ENCODE measurements at places on chromosomes 1 and 21.

DNA sequence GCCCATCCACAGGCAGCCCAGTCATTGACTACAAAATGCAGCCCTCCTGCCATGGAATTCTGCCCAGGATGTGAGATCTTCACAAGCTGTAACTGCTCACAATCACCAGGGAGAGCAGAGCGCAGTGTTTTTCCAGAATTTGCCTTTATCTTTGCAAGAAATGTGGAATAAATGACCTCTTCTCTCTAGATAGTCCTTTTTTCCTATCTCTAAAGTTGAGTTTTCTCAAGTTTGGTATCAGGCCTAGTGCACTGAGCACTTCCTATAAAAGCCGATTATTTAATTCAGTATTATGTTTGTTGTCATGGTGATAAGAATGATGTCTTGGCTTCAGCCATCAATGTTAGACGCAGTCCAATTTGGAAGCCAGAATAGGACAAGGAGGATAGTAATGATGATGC lies 246.9 kb upstream of the IRF2BP2 start:
- no peak for DNase-seq

DNA sequence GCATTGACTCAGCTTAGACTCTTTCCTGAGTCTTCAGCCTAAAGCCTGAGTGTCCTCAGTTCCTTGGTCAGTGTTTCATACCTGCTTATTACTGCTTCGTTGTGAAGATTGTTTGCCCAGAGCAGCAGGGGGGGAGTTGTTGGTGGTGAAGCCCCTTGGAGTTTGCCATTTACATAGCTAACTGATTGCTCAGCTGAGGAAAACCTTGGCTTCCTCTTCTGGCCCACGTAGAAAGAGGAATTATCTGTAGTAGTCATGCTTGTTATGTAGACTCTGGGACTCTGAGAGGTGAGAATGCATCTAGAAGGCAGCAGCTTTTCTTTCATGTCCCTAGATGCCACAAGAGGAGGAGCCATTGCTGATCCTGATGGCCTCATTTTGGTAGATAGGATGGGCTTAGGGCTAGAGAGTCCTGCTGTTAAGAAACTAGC lies 125.9 kb downstream of the MAST2 start:
- DNase-seq, result peak; percentile 87

DNA sequence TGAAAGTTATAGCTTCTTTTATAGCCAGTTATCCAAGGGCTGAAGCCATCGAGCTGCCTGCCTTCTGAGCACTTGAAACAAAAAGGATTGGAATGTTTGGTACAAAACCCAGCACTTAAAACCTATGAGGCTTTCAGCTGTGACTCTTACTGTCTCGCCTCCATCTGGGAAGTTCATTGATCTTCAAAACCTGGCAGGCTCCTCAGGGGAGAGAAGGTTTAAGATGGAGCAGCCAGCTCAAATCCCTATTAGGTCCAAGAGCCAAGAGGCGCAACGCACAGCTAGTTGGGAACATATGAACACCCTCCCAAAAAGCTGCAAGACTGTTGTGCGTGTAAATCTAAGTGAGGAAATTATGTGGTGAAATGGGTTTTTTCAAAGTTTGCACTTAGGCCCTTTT lies 33.4 kb downstream of the BACE2 start:
- no peak for DNase-seq

GRCh38 chr1:201504179-201504631 lies 2.7 kb downstream of the CSRP1 start:
- no peak for DNase-seq

GRCh38 chr1:51044199-51044598 lies 57.8 kb upstream of the C1orf185 start:
- DNase-seq, result no peak

DNA sequence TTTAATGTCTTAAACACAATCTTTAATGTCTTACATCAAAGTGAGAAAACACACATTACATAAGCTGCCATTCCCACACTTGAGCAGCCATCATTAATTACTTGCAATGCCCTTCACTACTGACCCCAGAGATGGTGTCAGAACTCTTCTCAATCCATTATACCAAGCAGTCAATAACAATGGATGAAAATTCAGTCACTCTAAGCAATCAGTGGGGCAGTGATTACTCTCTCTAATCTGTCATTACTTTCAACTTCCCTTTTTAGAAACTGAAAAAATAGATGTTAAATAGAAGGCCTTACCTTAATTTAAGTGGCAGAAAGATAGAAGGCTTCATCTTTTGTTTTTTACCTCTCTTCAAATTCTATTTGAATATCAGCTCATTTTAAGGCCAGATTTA lies 9.7 kb upstream of the FRRS1 start:
- DNase-seq, result no peak

GRCh38 chr1:156638189-156638985 lies 3.5 kb upstream of the BCAN start:
- no peak for DNase-seq

GRCh38 chr21:28111151-28111619 lies 881.5 kb downstream of the LTN1 start:
- no peak for DNase-seq

DNA sequence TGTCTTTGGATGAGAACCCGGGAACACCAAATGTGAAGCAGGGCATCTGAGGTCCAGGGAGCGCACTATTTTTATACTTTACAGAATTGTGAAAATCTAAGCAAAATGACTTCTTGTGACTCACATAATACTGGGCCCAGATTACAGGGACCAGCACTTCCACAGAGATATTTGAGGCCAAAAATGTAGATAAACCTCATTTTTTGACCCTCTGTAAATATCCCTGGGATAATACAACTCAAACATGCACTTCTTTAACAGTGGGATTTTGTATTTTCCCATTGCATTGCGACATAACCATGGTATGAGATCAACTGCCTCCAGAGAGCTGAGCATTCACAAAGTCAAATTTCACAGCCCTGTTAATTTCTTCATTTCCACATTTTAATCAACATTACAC lies 289.4 kb upstream of the ADGRL4 start:
- no peak for DNase-seq

GRCh38 chr1:224486801-224487583 lies 52.4 kb upstream of the WDR26 start:
- no peak for DNase-seq

DNA sequence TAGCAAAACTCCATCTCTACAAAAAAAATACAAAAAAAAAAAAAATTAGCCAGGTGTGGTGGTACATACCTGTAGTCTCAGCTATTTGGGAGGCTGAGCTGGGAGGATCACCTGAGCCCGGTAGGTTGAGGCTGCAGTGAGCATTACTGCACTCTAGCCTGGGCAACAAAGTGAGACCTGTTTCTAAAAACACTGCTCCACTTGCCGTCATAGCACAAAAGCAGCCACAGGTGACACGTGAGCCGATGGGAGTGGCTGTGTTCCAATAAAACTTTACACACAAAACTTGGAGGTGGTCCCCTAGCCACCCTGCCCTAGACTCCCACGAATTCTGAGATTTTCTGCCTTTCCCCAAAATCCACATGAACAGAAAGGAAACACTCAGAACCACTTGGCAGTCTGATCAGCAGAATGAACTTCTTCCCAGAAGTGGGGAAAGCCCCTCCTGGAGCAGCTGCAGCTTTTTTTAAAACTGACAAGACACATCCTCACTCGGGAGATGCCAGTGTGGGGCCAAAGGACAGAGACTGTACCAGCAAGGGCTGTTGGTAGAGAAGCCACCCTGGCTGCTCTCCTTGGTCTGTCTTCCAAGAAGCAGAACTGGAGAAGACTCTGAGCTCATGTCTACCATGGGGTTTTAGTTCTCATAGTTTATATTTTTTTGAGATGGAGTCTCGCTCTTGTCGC lies 23.3 kb downstream of the PLEKHM2 start:
- DNase-seq, result no peak

- DNase-seq, result no peak
These were observed 42.1 kb downstream of the NCF2 start for GRCh38 chr1:183548116-183548515.

- no peak for DNase-seq
These were observed 157.1 kb downstream of the ELAVL4 start for GRCh38 chr1:50265790-50266314.

GRCh38 chr1:179205284-179205683 lies 24.2 kb downstream of the ABL2 start:
- DNase-seq, result no peak

- no peak for DNase-seq
These were observed 10.4 kb downstream of the ZBTB7B start for GRCh38 chr1:155012776-155013602.

DNA sequence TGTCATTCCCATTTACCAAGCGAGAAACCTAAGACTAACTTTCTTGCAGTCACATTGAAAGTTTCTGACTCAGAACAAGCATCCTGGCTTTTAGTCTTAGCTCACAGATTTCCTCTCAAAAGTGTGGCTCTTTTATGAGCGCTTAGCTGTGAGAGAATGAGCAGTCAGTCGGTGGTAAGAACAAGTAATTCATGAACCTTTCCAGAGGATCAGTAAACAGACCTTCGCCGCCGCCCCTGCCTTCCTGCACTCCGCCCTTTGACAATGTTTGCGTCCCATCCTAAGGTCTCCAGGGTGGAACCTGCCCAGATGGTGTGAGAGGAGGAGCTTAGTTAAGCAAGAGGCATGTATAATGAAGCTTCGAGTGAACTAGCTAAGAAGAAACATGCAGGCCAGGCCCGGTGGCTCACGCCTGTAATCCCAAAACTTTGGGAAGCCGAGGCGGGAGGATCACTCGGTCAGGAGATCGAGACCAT lies 142.4 kb downstream of the GLUL start:
- no peak for DNase-seq

DNA sequence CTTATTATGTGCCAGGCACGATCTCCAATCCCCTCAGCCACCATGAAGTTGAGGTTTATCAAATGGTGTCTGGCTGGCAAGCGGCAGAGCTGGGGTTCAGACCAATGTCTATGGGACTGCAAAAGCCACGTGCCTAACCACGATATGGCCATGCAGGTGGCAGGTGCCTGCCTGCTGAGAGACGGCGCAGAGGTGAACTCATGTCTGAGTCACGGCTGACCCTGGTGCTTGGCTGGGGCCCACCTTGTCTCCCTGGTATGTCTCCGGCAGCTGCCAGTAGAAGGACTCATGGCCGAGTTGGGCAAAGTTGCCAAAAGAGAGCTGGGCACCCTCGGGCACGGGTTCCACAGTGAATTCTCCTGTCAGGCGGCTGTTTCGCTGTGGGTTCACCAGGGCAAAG lies 59.9 kb downstream of the LDLRAD2 start:
- DNase-seq, result no peak

GRCh38 chr1:186878356-186878755 lies 49.6 kb downstream of the PLA2G4A start:
- no peak for DNase-seq

GRCh38 chr1:179826626-179827280 lies 50.9 kb downstream of the TOR1AIP2 start:
- DNase-seq, result no peak

DNA sequence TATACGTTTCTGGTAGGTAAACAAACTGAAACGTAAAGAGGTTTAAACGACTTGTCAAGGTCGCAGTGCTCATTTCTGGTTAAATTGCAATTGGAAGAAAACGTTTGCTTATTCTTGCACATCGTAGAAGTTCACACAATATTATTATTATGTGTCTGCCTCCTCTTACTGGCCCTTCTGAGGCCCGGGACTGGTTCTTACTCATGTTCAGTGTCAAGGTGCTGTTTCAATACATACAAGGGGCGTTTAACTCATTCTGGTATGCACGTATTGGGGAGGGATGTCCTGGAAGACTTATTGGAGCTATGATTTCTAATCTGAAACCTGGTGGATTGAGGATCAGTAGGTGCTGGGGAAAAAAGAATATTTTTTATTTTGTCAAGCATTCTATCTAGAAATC lies 932 bp downstream of the RPF1 start:
- DNase-seq, result no peak

DNA sequence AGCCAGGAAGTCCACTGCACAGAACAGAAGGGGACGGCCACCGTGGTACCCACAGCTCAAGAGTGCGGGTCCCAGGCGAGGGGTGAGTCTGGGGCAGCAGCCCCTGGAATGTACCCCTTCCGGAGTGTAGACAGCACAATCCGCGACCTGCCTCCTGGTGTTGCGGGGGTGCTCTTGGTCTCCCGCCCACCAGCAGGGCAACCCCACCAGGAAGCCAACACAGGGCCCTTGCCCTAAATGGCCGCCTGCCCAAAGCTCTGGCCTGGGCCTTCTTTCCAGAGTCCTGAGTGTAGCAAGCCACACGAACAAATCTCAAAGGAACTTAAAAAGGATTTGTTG lies 1.1 kb upstream of the SLC19A1 start:
- DNase-seq, result no peak

GRCh38 chr21:16422702-16423101 lies 692.9 kb downstream of the USP25 start:
- no peak for DNase-seq

- no peak for DNase-seq
These were observed 21.0 kb upstream of the ARF1 start for GRCh38 chr1:228061411-228062084.

DNA sequence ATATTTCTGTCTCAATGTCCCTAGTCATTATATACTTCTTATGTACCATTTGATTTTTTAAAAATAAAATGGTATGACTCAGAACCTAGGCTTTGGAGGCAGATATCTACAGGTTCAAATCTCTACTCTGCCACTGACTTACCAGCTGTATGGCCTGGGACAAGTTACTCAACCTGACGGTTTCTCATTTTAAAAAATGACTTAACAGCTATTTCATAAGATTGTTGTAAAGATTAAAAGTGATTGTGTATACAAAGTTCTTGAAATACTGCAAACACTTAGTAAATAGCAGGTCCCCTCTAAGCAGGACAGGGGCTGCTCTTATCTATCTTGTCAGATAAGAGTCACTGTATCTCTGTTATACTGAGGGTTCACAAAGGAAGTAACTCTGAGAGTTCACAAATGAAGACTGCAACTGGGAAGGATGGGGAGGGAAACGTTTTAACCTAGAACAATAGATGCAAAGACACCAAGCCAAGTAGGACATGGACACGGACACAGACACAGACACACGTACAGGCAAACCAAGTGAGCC lies 2.6 kb downstream of the BCAR3 start:
- DNase-seq, result no peak

DNA sequence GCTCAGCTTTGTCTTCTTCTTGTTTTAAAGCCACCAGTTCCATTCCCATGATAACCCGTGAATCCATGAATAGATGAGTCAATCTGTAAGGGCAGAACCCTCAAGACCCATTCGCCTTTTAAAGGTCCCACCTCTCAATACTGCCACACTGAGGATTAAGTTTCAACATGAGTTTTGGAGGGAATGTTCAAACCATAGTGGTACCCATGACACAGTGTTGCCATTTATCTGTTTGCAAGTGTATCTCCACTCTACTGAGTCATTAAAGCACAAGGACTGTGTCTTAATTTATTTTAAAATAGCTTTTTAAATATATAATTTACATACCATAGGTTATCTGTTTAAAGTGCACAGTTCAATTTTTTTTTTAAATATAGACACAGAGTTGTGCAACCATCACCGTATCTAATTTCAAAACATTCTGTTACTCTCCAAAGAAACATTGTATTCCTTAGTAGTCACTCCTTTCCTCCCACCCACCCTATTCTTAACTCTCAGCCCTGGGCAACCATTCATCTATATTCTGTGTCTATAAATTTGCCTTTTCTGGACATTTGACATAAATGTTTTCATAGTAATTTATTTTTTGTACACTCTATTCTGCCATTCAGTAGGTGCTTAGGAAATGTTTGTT lies 4.8 kb upstream of the IL24 start:
- no peak for DNase-seq

GRCh38 chr1:77197351-77197750 lies 21.9 kb downstream of the PIGK start:
- DNase-seq, result no peak

Measured in NT2/D1 (cell line).